GOT3 (cell line): ENCODE measurements at places on chromosomes 7 and 10.

GRCh38 chr10:110852255-110852896, 19.4 kb upstream of the PDCD4 start:
- no peak for DNase-seq

DNA sequence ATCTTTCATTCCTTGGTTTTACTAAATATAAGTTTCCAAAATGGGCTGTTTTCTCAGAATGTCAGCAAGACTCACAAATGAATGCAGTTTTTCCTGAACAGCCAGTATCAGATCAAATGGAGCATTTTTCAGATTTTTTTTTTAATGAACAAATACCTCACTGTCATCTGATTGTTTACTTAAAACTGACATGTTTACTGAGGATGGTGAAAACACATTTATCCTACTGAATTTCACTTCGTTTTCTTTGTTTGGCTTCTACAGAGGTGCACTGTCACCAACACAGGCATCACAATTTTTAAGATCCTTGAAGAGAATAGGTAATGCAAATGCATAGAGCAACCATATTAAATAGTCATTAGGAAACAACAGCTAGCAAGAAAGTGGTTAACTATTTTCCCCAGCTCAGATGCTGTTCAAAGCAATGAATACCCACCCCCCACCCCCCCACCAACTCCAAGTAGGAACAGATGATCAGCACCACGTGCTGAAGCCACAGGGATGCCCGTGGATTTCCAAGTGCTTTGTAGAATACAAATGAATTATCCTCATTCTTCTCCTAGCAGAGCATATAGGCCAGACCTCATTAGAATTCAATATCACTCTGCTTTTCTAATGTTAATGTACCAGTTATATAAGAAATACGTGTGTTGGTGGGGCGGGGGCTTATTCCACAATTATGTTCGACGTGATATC, 205.9 kb downstream of the SKAP2 start:
- DNase-seq: no peak

DNA sequence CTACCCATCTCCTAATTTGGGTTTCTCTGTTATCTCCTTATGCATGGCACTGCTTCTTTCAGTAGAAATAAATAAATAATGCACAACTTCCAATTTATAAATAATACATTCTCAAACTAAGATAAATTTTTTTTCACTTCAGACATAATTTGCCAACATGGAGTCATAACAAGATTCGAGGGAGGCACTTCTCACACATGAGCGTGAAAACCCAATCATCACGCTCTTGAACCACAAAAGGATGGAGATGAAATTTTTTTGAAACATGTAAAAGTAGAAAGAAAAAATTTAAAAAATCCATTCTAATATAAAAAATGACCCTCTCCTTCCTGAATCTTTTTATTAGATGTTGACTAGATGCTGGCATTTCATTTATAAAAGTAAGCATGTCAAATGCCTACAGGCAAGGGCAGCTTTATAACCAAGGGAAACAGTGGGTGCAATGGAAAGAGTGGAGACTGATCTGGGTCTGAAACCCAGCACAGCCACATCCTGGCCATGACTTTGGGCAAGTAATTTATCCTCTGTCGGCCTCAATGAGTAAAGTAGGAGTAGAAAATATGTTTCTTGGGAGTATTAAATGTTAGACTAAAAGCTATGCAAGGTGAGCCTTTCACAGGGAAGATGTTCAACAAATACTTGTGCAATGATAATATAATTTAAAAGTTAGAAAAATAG, 185.0 kb downstream of the STK31 start:
- no peak for DNase-seq

- DNase-seq: no peak
Observed at GRCh38 chr7:127396184-127396583, 3.7 kb upstream of the ZNF800 start.

DNA sequence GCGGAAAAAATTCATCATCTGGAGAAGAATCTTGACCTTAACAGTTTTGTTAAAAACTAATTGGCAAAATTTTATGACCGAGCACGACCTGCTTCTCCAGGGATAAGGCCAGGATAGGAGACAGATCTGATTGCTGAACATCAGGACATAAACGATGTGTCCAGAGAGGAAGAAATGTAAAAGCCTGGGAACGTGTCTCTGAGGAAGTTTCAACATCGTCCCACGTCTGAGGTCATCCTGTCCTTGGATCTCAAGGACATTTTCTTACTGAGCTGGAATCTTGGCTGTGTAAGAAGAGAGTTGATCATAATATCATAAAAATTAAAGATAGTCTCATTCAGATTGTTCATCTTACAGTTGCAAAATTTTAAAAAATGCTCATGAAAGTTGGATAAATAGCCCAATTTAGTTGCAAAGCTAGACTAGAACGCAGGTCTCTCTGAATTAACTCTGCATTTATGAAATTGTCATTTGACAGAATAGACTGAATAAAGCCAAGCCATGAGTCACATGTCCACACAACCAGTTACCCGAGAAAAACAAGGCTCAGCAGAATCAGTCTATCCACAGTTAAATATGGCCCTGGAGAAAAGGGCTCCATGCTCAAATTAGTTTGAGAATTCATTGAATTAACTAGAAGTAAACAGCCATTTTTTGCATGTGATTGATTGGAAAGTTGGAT, 120.0 kb upstream of the EGFR start:
- DNase-seq: no peak

DNA sequence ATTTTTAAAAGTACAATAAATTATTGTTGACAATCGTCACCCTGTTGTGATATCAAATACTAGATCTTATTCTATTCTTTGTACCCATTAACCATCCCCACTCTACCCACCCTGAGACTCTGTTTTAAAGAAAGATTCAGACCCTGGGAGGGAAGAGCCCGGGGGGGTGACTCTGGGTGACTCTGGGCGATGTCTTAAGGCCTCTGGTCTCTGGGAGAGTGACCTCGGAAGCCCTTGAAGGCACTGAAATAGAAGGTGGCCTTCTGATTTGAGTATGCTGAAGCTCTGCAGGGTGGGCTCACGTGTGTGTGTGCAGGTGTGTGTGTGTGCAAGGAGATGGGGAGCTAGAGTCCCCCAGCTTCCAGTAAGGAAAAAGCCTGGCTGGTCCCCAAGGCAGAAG, 9.7 kb downstream of the ADAP1 start:
- DNase-seq: no peak

GRCh38 chr10:108629834-108630233, 1293.5 kb downstream of the XPNPEP1 start:
- DNase-seq: no peak

DNA sequence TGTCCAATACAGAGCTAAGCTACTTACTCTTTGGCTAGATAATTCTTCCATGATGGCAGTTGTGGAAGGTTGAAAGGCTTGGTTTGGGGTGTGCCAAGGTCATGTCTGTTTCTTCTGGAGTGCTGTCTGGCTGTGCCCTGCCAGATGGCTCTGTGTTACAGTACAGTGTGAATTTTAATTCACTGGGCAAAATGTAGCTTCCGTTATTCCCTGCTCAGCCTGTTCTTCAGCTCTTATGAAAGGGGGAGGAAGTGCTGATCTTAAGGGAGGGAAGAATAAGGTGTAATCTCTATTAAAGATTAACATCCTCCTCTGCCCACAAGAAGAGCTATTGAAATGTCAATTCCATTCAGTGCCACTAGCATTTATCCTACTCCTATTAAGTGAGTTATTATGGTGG, 52.2 kb downstream of the SND1 start:
- DNase-seq: no peak

DNA sequence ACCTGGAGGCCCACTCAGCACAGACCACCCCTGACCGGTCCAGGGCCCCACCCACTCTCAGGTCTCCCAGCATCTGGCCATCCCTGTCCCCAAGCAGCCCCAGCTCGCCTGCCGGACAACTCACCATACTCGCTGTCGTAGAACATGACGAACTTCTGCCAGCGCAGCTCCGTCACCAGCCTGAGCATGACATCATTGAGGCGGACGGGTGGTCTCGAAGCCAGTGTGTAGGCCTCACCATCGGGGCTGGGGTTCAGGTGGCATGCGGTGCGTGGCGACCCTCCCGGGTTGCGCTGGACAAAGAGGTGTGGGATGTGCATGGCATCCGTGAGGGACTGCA, 160.4 kb downstream of the GRID1 start:
- DNase-seq: no peak

GRCh38 chr7:21941611-21942141, 4.0 kb downstream of the CDCA7L start:
- DNase-seq: no peak

DNA sequence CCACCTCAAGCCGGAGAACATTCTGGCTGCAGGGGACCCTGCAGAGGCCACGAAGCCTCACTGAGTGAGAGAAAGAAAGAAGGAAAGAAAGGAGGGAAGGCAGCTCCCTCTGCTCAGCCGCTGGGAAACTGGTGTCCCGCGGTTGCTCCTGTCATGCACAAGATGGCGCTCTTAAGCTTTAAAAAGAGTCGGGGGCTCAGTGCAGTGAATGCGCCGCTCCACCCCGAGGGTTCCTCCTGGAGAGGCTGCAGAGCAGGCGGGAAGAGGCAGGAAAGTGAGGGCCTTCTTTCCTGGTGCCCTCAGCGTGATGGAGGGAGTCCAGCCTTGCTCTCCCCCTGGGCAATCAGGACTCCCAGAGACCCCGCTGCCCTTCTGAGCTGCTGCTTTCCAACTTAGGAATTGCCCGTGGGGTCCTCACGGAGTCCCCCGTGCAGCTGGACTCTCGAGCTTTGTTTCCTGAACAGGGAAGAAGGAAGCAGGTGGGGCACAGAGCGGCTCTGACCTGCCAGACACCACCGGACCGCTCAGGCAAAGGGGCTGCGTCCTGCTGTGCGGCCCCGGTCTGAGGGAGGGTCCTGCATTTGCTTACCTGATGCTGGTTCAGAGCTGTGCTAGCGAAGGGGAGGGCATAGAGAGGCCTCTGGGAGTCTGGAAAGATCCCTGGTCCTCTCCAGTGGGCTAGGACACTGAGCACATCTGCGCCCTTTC, 141.9 kb upstream of the MKI67 start:
- DNase-seq: no peak

GRCh38 chr7:23214423-23214822, 32.2 kb upstream of the GPNMB start:
- DNase-seq: no peak

DNA sequence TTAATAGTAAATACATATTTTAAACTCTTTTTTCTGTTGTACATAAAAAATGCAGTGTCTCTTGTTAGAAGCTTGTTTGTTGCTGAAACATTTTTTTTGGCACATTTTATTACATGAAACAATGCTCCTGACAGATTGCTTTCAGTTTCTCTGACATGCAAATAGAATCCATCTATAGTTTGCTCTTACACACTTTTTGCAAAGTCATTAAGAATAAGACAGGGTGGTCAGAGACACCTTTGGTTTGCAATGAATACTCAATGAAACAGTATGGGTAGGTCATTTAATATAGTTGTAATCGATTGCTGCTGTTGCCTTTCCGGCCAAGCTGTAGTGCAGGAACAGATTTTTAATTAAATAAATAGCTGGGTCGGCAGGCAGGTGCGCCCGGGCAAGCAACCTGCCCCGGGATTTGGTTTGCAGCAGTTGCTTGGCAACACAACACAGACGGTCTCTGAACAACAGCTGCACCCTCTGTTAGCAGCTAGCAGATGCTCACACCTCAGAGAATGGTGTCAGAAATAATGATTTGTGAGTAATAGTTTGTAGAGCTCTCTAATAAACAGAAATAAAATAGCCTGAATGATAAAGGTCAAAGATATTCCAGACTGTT, 115.7 kb upstream of the CACNA2D1 start:
- DNase-seq: no peak

DNA sequence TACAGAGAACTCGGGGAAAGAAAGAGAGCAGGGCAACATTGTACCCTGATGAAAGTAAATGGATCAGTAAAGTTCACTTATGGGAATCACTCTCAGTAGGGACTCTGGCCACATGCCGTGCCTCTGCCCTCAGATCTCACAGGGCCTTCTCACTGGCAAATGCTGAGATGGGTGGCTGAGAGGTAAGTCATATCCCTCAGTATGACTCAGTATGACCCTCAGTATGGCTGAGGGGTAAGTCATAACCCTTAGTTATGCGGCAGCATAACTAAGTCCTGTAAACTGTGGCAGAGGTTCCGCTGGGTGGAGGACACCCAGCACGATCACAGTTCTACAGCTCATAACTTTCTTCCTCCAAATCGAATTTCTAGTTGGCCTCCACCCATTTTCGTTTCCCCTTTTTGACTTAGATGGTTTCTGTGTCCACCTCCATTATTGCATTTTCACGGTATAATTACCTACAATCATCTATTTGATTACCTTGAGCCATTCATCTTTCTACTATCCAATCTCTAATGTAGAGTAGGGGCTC, 26.5 kb upstream of the WNT16 start:
- no peak for DNase-seq

GRCh38 chr7:158684329-158684728, 20.3 kb downstream of the NCAPG2 start:
- no peak for DNase-seq

- no peak for DNase-seq
Observed at GRCh38 chr7:88757371-88757770, 2.1 kb upstream of the ZNF804B start.

GRCh38 chr7:45646207-45646821, 72.1 kb downstream of the ADCY1 start:
- no peak for DNase-seq

GRCh38 chr7:55190511-55191160, 171.8 kb downstream of the EGFR start:
- no peak for DNase-seq

DNA sequence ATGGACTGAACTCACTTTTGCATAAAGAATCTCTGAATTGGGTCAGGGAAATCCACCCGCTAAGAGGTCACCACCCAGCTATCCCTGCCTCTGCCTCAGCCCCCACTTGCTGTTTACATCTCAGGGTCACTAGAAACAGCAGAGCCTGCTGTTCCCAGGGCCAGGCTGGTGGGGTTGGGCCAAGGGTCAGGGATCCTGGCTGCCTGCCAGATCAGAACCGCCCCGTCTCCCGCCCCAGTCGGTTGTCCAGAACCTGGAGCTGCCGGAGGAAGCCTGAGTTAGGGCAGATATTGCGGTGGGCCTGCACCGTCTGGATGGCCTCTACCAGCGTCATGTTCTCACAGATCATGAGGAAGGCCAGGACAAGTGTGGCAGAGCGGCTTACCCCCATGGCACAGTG, 17.0 kb upstream of the SAMD8 start:
- no peak for DNase-seq

- no peak for DNase-seq
Observed at GRCh38 chr10:106573106-106573505, 591.4 kb downstream of the SORCS1 start.

DNA sequence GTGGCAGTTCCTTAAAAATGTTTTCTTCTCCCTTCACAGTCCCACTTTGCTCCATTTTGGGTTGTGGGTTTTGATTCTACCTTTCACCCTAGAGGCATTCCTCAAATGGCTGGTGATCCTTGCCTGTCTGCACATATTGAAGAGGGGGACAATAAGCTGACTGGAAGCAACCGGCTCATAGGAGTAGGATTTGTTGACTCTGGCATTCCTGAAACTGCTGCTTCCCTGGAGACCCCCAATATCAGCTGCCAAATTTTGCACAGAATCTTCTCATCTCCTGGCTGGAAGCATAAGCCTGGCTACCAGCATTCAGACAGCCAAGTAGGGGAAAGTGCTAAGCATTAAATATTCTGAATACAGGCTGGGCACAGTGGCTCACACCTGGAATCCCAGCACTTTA, 53.7 kb downstream of the KIF5B start:
- no peak for DNase-seq
